ENCODE measurements at places on chromosomes 3 and 15. TPM values are rescaled to one million over a fixed set of nuclear protein-coding genes. Genes with fewer than 3 reads are reported as not detected.

CHST14 gene
- 4.4 TPM for total RNA-seq

IGDCC3 gene
- not detected for total RNA-seq

CTXN2 gene
- total RNA-seq: not detected

GOLGA8J gene
- total RNA-seq: not detected

GRCh38 chr3:131847966-131848510 is 186.8 kb downstream of the CPNE4 start:
- peaks cover 8% of the 10 kb centered on the region for H3K27me3 ChIP-seq
- no peak for DNase-seq
- no peak overlapping the region for H3K4me3 ChIP-seq
- no peaks in the 10 kb centered on the region for H3K36me3 ChIP-seq

DNA sequence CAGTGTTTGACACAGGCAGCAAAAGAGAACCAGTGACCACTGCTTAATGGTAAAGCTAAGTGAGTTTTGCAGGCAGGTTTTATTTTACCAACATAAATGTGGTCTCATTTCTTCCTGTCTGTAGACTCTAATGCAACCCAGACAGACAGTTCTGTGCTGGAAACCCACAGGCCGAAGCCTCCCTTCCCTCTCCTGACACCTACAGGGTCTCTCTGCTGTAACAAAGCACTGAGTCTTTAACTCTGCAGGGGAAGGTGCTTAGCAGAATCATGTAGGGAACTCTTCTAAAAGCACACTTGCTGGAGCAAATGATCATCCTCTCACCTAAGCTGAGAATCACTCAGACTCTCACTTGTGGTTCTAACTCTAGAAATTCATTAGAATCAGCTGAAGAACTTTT is 200.3 kb downstream of the KBTBD8 start:
- no peaks in the 10 kb centered on the region for H3K4me1 ChIP-seq
- DNase-seq: no peak
- no peaks in the 10 kb centered on the region for H3K27me3 ChIP-seq
- H3K36me3 ChIP-seq: no peaks in the 10 kb centered on the region
- H3K4me3 ChIP-seq: no peak overlapping the region
- H3K27ac ChIP-seq: no peak overlapping the region

- H3K27ac ChIP-seq: no peak overlapping the region
- no peaks in the 10 kb centered on the region for H3K36me3 ChIP-seq
- no peak for DNase-seq
- peaks cover 14% of the 10 kb centered on the region for H3K27me3 ChIP-seq
- H3K4me1 ChIP-seq: no peaks in the 10 kb centered on the region
These were observed 20.2 kb upstream of the TMEM41A start for GRCh38 chr3:185519021-185519420.

- H3K27ac ChIP-seq: no peak overlapping the region
- no peak for DNase-seq
- H3K27me3 ChIP-seq: no peaks in the 10 kb centered on the region
- no peaks in the 10 kb centered on the region for H3K36me3 ChIP-seq
These were observed 483.2 kb upstream of the TGFBR2 start for GRCh38 chr3:30123224-30123623.

- no peaks in the 10 kb centered on the region for H3K4me1 ChIP-seq
- DNase-seq: no peak
- H3K27me3 ChIP-seq: no peaks in the 10 kb centered on the region
- no peak overlapping the region for H3K27ac ChIP-seq
These were observed 510.5 kb upstream of the PROK2 start for GRCh38 chr3:72295276-72295961.

GRCh38 chr3:59517388-59517787 is 467.6 kb upstream of the CFAP20DC start:
- no peak overlapping the region for H3K4me3 ChIP-seq
- no peaks in the 10 kb centered on the region for H3K36me3 ChIP-seq
- H3K27me3 ChIP-seq: no peaks in the 10 kb centered on the region
- DNase-seq: no peak
- peaks cover 10% of the 10 kb centered on the region for H3K4me1 ChIP-seq

DNA sequence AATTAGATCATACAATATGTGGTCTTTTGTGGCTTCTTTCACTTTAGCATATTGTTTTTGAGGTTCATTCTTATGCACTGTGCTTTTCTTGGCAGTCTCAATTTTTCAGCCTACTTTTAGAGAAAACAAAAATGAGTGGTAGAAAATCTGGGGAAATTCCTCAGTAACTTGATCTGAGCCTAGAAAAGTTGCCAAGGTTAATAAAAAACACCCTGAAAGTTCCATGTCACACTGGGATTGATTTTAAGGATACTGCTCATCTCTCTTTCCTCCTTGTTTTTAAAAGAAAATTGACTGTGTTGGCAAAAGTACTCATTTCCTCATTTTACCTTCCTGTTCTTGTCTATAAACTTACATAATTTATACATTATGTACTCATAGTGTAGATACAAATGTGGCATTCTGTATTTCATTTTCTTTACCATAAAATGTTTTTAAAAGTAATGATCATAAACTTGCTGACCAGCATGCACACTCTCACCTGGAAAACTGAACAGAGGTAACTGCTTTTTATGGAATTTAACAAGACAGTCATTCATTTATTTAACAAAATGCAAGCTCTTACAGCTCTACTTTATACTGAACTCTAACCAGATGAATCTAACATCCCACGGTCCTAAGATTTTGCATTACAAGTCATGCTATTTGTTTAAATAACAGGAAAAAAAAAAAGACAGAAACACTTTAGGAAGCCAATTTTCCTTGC is 28.6 kb upstream of the SH3BP5 start:
- H3K36me3 ChIP-seq: no peaks in the 10 kb centered on the region
- no peak overlapping the region for H3K4me3 ChIP-seq
- DNase-seq: no peak
- H3K4me1 ChIP-seq: peaks cover 49% of the 10 kb centered on the region

Measured in activated naive CD4-positive, alpha-beta T cell treated with anti-CD3 and anti-CD28 coated beads for 36 hours (primary cell).